Stimulated activated CD8-positive, alpha-beta memory T cell treated with anti-CD3 and anti-CD28 coated beads, Interleukin-2, amount 100 ng/mL, for 1 hour (primary cell): ENCODE measurements at places on chromosomes 3 and 15.

DNA sequence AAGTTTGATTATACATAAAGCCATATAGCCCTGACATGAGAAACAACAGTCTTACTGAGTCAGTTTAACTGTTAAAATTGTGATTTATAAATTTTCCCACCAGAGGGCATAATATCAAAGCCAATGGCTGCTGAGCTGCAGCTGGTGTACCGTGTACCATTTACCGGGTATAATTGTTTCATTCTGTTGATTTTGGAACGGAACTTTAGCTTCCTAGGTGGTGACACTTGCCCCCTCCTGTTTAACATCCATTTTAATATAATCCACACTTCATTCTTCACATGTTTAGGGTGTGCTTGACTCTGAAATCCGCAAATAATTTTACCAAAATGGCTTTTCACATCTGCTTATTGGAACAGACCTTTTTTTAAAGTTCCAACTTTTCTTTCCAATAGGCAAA lies 72.8 kb downstream of the SLC9A9 start:
- no peak for DNase-seq

DNA sequence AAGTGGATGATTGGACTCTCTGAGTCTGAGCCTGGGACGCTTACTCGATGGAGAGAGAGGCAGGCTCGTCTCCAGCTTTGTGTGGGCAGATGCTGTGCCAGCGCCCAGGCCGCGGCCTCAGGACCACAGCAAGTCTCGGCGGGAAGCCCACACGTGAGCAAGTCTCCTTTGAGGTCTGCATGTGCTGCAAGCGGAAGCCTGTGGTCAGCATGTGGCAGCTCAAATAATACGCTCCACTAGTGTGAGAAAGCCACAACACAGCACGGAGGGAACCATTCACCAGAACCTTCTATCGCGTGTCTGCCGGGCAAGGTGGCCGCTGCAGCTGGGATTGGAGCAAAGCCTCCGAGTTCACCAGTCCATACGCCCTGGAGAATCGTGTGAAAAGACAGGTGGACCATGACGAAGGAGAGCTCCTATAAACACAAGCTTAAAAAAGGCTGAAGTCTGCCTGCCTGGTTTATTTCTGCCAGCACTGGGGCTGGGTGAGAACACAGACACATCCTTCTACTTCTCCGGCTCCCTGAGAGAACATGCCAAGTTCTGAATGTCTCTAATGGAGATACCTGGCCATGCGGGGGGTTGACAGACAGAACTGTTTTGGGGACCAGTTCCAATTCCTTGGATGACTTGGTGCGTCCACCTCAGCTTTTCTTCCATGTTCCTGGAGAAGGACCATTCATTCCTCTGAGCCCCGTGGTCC lies 82.0 kb upstream of the LRIG1 start:
- DNase-seq, result peak; percentile 17

DNA sequence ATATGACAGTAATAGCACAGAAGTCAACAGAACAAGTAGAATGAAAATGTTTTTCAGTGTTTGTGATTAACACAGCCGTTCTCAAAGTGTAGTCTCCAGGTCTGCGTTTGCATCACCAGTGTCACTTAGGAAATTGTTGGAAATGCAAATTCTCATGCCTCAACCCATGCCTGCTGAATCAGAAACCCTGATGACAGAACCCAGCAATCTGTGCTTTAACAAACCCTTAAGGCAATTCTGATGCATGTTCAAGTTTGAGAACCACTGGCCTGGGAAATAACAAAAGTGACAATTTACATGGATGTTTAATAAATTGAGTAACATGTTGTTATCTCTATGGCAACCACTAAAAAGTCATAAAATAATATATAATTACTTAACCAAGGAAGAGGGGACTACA lies 103.1 kb upstream of the ATP11B start:
- DNase-seq, result no peak

- DNase-seq, result no peak
These were observed 14.0 kb downstream of the FAN1 start for GRCh38 chr15:30917675-30918074.

- no peak for DNase-seq
These were observed 47.5 kb downstream of the GTPBP8 start for GRCh38 chr3:113038328-113038727.

DNA sequence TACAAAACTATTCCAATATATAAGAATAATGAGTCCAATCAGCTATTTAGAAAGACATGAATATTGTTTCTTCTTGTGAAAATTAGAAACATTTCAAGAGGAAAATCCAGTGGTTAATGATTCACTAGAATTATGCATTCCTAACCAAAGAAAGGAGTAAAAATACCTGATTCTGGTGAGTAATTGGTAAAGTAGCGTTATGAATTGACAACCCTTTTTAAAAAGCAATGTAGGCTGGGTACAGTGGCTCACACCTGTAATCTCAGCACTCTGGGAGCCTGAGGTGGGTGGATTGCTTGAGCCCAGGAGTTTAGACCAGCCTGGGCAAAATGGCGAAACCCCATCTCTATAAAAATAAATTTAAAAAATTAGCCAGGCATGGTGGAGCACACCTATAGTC lies 43.3 kb downstream of the TOPAZ1 start:
- no peak for DNase-seq

DNA sequence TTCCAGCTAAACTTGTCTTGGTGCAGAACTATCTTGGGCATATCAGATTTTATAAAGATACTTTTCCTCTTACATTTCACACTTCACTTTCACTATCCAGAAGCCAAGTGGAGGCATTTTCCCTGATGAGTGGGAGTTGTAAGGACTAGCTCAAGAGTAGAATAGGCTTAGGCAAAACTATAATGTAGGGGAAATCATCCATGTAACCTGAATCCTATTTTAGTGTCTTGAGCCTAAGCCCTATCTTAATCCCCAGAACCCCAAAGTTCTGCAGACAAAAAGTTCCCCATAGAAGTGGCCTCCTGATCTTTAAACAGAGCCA lies 42.2 kb upstream of the CD47 start:
- DNase-seq, result no peak

DNA sequence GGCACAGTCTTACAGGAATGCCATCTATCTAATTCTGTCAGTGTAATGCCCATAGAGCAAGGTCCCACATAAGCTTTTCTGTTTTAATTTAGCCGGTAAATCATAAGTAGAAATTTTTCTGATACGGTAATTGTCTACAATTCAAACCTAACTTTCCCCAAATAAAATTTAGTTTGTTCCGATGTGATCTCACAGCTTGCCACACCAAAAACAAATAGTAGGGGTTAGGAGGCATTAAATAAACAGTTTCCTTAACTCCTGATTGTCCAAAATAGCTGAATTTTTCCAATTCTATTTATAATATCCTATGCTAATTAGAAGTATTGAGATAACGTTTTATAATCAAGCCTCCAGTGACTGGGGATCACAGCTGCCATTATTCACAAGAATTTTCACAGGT lies 53.3 kb downstream of the TSC22D2 start:
- DNase-seq, result no peak

- no peak for DNase-seq
These were observed 81.0 kb upstream of the BNC1 start for GRCh38 chr15:83365370-83365938.

- DNase-seq, result no peak
These were observed 27.3 kb upstream of the FGD5 start for GRCh38 chr3:14791343-14791945.

- no peak for DNase-seq
These were observed 559.8 kb upstream of the CBLB start for GRCh38 chr3:106428565-106428994.

DNA sequence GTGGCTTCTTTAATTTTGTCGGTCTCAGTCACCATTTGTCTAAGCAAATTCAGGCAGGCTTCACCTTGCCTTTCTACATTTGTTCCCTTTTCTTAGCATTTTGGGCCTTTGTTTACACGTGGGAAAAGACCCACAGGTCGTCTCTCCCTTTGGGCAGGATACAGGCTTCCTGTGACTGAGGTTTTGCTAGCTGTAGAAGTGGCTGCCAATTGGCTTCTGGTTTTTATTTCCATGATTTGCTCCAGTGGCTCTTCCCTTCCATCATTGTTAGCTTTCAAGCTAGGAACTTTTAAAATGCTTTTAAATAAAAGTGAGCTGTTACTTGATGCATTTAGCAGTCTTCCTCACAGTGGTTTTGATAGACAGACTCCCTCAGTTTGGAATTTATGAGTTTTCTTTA lies 37.3 kb downstream of the MLH1 start:
- no peak for DNase-seq

DNA sequence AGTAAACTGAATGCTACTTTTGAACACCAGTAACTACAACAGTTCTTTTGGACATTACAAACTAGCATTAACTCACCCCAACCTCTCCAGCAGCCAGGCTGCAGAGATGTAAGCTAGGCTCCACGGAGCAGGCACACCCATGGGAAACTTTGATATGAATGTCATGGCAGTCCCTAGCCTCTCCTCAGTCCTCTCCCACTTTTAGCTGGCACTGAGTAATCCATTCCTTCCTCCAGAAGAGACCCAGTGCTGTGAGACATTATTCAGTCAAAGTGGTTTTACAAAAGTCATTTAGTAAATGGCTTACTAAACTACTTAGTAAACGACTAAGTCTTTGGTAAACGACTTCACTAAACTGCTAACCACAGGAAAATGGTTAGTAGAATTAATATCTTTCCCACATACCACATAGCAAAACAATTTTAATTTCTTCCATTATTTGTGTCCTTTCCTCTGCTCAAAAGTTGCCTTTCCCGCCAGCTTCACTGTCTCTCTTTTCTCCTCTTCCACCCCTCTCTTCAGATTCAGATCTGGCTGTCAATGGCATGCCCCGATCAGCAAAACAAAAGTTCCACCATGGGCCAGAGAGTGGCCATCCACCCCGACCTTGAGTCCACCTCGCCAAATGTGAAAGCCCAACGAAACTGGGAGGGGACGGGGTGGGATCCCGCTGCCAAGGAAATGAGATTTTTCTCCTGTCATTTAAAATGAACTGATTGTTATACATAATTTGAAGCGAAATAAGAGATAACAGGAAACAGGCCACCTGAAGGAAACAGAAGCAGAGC lies 67.5 kb upstream of the TJP1 start:
- no peak for DNase-seq

GRCh38 chr3:49916686-49917085 lies 12.9 kb downstream of the MON1A start:
- no peak for DNase-seq

DNA sequence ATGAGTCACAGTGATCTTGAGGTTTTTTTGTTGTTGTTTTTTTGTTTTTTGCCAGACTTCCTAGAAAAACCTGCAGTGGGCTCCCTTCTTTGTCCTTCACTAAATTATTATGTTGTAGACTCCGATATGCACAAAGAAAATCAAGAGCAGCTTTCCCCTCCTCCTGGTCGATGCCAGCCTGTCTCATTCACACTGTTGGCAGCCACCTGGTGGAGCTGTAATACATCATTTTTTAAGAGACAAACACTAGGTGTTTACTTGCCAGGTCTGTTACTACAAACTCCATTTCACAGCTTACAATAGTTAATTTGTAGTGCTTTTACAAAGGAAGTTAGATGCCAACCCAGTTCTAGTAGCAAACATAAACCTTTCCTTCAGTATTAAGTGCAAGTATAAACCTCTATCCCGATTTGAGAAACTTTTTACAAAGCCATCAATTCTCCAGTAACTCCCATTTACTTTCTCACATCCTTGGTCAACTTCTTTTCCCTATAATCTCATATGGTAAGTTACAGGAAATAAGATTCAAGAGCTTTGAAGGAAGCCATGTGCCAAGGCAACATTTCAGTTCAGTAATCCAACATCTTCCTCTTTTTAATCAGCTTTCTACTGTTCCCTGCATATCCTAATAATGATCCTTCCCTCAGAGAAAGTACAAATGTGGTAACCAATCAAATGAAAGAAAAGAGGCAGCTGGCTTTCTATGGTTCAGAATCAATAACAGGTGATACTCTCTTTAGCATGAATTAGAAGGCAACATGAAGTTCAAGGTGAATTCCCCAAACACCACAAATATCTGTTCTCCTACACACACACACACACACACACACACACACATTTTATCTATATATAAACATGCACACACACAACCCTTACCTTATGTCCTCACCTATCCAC lies 14.0 kb downstream of the AAGAB start:
- DNase-seq, result no peak

- DNase-seq, result no peak
These were observed 10.9 kb upstream of the RFT1 start for GRCh38 chr3:53140847-53141845.

DNA sequence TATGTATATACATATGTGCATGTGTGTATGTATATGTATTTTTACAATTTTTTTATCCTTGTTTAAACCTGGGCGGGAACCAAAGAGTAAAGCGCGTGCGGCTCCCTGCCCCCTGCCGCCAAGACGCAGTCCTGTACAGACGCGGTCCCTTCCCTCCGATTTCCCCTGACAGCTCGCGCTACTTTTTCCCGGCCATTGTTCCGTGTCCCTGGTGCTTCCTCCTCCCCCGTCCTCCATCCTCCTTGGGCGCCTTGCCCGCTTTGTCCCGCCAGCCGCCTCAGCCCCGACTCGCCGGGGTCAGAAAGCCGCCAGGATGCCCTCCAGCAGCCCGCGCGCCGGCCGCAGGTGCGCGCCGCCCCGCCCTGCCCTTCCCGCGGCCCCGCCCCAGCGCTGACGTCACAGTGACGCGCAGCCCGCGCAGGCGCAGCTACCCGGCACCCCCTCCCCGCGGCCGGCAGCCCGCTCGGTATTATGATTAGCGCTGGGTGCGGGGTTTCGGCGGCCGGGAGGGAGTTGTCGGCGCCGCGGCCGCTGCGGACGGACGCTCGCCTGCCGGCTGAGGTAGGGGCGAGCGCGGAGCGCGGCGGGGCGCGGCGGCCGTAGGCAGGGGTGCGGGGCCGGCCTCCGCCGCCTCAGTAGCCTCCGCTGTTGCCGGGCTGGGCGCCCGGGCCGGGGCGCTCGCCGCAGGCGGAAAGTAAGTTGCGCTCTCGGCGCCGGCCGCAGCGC lies at the start of gene SNRK:
Gene SNRK, plus strand, starts transcription at position 426 of the 726 bp plus-strand sequence. CDS start 16,664 bp downstream, outside the sequence.
- DNase-seq, result peak; percentile 89

- DNase-seq, result no peak
These were observed 27.4 kb downstream of the SCG5 start for GRCh38 chr15:32668942-32669341.

DNA sequence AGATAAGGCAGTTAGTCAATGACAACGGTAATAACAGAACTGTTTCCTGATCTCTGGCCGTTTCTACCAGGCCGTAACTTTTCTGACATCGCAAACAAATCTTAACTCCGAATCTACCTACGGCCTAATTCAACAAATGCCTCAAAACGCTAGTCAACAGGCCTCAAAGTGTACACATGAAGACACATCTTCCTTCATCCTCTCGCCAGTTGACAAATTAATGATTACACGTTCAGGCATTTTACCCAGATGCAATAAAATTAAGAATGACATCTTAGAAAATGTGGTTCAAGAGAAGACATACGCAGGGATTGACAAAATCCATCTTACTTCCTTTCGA lies 1.5 kb downstream of the SFMBT1 start:
- no peak for DNase-seq

GRCh38 chr3:103127737-103128136 lies 692.9 kb downstream of the ZPLD1 start:
- DNase-seq, result no peak

GRCh38 chr15:89472785-89473256 lies 23.6 kb downstream of the RHCG start:
- DNase-seq, result no peak
